Activated T-helper 17 cell treated with anti-CD3 and anti-CD28 coated beads, Interleukin-2, amount 50 U/mL, for 72 hours (primary cell): ENCODE measurements at places on chromosomes 5 and 9. TPM values are rescaled to one million over a fixed set of nuclear protein-coding genes. Genes with fewer than 3 reads are reported as not detected.

Gene TMEM232
- total RNA-seq, result 0.87 TPM

DNA sequence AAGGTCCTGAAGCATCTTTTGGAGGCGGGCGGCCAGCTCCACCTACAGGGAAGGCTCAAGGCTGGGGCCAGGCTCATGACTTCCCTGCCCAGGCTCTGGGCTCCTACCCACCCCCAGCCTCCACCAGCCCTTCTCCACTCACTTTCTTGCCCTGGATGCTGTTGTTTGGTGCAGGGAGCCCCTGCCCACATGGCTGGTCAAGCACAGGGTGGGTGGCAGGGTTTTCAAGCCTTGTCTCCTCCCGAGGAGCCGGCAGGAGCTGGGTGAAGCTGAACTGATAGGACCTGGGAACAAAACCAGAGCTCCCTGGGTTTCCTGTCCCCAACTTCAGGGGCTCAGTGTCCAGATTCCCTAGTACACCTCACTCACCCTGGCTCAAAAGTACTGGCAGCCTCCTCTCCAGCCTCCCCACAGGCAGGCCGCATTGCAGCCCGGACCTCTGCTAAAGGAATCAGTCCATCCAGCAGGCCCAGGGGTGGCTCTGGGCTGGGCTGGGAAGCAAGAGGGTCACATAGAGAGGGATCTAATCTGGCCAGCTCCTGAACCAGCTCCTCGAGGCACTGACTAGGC lies 6.9 kb downstream of the SHROOM1 start:
- ATAC-seq, result no peak
- peaks cover 31% of the 10 kb centered on the region for H3K27me3 ChIP-seq
- peaks cover 10% of the 10 kb centered on the region for H3K4me1 ChIP-seq
- H3K27ac ChIP-seq, result no peak overlapping the region
- no peaks in the 10 kb centered on the region for H3K36me3 ChIP-seq
- no peak overlapping the region for H3K4me3 ChIP-seq

DNA sequence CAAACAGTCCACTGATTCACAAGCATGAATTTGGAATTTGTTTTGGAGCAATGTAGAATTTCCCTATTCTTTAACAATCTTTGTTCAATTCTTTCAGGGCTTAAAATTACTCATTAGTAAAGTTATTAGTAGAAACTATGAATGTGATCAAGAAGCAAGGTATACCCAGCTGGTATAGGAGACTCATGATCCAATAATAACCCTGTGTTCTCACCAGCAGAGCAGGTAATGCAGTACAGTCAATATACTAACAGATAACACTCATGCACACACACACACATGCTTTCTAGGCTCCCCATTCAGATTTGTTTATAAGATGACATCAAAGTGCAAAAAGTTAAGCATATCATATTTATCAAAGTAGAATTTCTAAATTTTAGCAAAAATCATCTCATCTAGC lies 445.2 kb downstream of the ELAVL2 start:
- H3K36me3 ChIP-seq, result no peaks in the 10 kb centered on the region
- H3K4me1 ChIP-seq, result no peaks in the 10 kb centered on the region
- ATAC-seq, result no peak

DNA sequence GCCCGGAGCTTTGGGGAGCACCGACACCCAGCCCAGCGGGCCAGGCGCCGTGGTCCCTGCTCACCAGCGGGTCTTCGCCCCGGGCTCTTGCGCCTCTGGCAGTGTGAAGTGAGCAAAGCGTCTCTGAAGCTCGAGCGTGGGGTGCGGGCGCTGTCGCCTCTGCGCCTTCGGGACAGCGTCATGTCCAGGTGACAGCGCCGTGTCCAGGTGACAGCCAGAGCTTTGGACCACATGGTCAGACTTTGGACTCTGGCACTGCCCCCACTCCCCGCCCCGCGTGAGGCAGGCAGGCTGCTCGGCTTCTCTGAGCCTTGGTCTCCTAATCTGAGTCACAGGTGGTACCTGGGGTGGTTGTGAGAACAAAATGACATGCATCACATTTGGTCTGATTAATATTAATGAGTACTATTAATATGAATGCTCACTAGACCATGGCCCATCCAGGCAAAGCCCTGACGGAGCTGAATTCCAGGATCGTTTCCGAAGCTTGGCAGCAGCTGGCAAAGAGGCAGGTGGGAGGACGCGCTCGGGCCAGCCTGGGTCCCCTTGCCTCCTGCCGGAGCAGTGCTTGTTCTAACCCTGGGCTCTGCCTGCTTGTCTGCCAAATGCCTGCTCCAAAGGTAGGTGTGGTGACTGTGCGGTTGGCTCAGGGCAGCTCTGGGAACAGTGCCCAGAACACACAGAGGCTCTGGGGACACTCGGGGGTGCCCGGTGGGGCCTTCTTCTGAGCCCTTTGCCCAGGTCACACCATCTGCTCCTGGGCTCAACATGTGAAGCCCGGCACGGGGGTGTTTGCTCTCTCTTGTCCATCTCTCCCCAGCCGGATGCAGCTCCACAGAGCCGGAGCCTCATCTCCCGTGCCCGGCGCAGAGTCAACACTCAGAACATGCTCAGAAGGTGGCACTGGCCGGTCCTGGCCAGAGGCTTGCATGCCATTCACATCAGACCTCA lies 157.1 kb downstream of the OLFM1 start:
- no peak for ATAC-seq
- no peak overlapping the region for H3K4me3 ChIP-seq
- H3K36me3 ChIP-seq, result no peaks in the 10 kb centered on the region
- no peak overlapping the region for H3K27ac ChIP-seq
- H3K4me1 ChIP-seq, result no peaks in the 10 kb centered on the region

- no peak overlapping the region for H3K27ac ChIP-seq
- peaks cover 2% of the 10 kb centered on the region for H3K27me3 ChIP-seq
- H3K4me3 ChIP-seq, result no peak overlapping the region
- ATAC-seq, result no peak
- no peaks in the 10 kb centered on the region for H3K36me3 ChIP-seq
Measured at GRCh38 chr5:144307736-144308135, 137.1 kb downstream of the KCTD16 start.

- H3K27ac ChIP-seq, result no peak overlapping the region
- H3K27me3 ChIP-seq, result no peaks in the 10 kb centered on the region
- no peaks in the 10 kb centered on the region for H3K4me1 ChIP-seq
- no peak for ATAC-seq
- no peak overlapping the region for H3K4me3 ChIP-seq
Measured at GRCh38 chr5:84191281-84191680, 193.4 kb downstream of the EDIL3 start.
